Kidney (tissue), 22 donors: ENCODE measurements at places on chromosomes 3 and 15. TPM values are rescaled to one million over a fixed set of nuclear protein-coding genes. Genes with fewer than 3 reads are reported as not detected.

The SPPL2A gene
- polyA plus RNA-seq, result 53.3 TPM

The AMOTL2 gene
- polyA plus RNA-seq, result 19.5 TPM

The C2CD4A gene
- 0.17 TPM for polyA plus RNA-seq

The ANAPC13 gene
- 160 TPM for polyA plus RNA-seq

The TPM1 gene
- polyA plus RNA-seq, result 252 TPM

GRCh38 chr15:98120561-98120960 is 160.1 kb downstream of the ARRDC4 start:
- no peak for DNase-seq

- DNase-seq, result peak; percentile 48
Observed at GRCh38 chr3:53159156-53160060, 1.6 kb upstream of the PRKCD start.

DNA sequence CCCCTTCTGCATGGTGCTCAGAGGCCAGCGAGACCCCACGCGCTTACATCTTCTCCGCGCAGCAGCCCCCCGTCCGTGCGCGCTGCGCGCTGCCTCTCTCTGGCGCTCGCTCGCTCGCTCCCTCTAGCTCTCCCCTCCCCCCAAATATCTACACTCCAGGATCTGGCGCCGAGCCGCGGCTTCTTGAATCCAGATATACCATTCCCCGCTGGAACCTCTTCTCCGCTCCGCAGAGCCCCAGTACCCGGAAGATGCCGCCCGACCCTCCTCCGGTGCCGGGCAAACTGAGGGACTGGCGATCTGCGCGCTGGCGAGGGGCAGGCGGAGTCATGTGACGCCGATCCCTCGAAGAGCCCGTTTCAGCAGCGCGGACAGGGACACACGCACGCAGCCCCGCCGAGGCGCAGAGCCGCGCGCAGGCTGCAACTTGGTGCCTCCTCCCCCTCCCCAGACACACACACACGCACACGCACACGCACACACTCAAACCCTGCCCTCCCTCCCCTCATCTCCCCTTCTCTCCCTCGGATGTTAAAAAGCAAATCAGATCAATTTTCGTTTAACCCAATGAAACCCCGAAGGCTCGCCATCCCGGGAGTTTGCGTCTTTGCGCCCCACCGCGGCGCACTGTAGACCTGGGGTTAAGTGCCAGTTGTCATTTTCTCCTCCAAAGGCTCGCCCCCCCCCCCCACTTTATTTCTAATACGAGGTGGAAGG is at the start of gene RASGRF1:
RASGRF1 (minus strand) TSS at position 294 of the 717 bp plus-strand sequence; CDS start at position 12, 282 bp downstream.
- peak; percentile 33 for DNase-seq

- peak; percentile 86 for DNase-seq
Observed at GRCh38 chr15:60592371-60593169, 113.6 kb upstream of the ICE2 start.

DNA sequence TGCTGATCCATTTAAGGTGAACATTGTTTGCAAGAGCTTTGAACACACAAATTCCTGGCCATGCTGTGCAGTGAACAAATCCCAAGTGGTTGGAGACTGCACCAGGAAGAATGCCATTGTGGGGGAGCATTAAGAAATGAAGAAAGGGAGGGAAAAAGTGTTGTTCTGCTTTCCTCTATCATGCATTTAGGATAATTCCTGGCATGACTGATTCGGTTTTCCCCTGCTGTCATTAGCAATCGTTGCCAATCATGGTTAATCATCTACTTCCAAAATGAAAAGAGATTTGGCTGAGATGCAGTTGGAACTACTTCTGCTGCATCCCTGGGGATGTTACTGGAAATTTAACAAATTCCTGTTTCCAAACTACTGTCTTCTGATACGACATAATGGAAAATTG is 73.7 kb upstream of the ZPLD1 start:
- no peak for DNase-seq

GRCh38 chr3:179943117-179943880 is 93.4 kb downstream of the PEX5L start:
- DNase-seq, result peak; percentile 47

DNA sequence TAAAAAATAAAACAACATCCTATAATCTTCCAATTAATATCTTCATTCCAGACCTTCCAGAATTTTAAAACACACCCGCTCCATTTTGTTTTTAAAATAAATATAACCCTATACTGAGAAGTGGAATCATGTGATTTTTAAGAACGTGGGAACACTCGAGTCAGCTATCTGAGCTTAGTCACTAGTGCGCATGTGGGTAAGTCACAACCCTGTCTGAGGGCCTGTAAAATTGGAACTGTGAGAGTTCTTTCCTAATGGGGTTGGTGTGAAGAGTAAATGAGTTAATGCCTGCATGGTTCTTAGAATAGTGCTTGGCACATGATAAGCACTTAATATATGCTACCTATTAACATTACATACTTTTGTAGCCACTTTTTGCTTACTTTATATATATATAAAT is 19.9 kb upstream of the POLR2M start:
- DNase-seq, result no peak

GRCh38 chr15:40249477-40250303 is 10.8 kb downstream of the PAK6 start:
- peak; percentile 21 for DNase-seq

GRCh38 chr15:50358845-50359244 is 3.8 kb upstream of the GABPB1 start:
- DNase-seq, result peak; percentile 46
